ENCODE measurements at places on chromosomes 5 and 9. TPM values are rescaled to one million over a fixed set of nuclear protein-coding genes. Genes with fewer than 3 reads are reported as not detected.

Gene CDX1
- total RNA-seq, result 0.35 TPM

Gene PCDHGB5
- 5.9 TPM for total RNA-seq

Gene CFAP157
- total RNA-seq, result 0.19 TPM

Gene MARCHF3
- 44.7 TPM for total RNA-seq

GRCh38 chr5:79109527-79110492, 1.8 kb upstream of the BHMT start:
- no peak for DNase-seq

Measured in mesenteric fat pad (tissue), 1 donor.